ENCODE measurements at places on chromosomes 16 and 17.

GRCh38 chr17:36127911-36128310 lies 24.3 kb downstream of the CCL4 start:
- no peak for DNase-seq

DNA sequence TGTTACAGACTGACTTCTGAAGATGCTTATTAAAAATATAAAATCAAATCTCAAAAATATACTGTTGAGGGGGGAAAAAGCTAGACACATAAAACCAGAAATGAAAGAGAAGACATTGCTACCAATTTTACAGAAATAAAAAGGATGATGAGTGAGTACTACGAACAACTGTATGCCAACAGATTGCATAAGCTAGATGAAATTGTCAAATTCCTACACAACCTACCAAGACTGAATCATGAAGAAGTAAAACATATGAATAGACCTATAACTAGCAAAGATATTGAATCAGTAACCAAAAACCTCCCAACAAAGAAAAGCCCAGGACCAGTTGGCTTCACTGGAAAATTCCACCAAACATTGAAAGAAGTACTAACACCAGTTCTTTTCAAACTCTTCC lies 3.5 kb upstream of the CAPNS2 start:
- no peak for DNase-seq

GRCh38 chr16:1874854-1875253 lies 2.9 kb upstream of the MEIOB start:
- no peak for DNase-seq

DNA sequence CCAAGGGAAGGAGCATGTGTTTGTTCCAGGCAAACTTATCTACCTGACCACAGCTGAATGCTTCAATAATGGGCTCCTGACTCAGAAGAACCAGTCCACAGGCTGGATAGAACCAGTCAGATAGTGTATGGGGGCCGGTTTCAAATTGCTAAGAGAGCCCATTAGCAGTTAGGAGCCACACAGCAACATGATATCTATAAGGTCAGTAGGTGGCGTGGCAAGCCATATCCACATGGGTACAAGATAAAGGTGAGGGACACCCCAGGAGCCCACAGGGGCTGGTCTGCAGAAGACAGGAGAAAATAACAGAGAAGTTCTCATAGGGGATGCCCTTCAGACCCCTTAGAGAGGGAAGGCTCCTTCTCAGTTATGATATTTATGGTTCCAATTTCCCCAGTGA lies 31.6 kb upstream of the CDRT15 start:
- DNase-seq: no peak

- no peak for DNase-seq
These were observed 1.7 kb downstream of the MAP2K3 start for GRCh38 chr17:21286066-21286770.

GRCh38 chr16:84505249-84506187 lies 1.1 kb upstream of the MEAK7 start:
- DNase-seq: no peak

DNA sequence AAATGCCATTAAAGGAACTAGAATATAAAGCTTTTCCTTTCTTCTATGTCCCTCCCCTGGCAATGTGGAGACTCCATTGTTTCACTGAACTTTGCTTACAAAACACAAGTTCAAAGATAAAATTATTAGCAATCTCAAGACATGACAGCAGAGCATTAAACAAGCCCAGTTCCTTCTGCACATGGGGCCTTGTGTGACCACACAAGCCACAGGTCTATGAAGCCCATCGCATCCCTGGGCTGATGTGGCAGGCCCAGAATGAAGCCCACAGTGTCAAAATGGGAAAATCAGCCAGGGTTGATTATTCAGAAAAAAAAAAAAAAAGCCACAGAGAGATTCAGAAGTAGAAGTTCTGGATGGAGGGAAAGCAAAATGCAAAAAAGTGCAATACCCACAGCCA lies 12.9 kb upstream of the SLC39A11 start:
- DNase-seq: no peak

GRCh38 chr16:35794896-35795295 lies 2335.5 kb downstream of the TP53TG3F start:
- peak; percentile 51 for DNase-seq

DNA sequence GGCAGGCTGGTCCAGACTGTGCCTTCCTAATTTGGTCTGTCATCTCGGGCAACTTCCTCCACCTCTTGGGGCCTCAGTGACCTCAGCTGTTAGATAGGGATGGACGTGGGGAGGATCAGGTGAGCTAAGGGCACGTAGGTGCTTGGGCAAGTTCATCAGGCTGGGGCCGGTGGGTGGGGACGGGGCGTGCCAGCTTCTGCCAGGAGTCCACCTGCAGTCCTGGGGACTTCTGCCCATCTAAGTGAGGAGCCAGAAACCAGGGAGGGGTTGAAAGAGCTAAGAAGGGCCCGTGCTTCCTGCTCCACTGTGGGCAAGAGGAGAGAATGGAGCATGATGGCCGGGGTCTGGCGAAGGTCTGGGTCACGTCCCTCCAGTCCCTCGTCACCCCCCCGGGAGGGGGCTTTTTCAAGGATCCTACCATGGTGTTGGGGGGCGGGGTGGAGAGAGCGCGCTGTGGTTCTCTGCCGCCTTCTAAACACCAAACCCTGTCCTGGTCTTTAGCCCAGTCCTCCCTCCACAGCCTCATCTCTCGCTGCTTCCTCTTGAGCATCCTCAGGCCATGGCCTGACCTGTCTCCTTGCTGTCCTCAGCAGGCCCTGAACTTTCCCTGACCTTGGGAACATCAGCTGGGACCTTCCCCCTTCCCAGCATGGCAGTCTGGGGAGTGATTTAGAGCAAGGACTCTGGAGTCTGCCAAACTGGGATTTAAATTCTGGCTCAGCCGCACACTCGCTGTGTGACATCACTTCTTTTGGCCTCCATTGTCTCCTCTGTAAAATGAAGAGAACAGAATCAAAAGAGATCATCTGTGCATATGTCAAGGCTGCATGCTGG lies 21.6 kb downstream of the SPNS2 start:
- DNase-seq: no peak

- no peak for DNase-seq
These were observed 43.5 kb downstream of the PKD1 start for GRCh38 chr16:2092256-2092620.

DNA sequence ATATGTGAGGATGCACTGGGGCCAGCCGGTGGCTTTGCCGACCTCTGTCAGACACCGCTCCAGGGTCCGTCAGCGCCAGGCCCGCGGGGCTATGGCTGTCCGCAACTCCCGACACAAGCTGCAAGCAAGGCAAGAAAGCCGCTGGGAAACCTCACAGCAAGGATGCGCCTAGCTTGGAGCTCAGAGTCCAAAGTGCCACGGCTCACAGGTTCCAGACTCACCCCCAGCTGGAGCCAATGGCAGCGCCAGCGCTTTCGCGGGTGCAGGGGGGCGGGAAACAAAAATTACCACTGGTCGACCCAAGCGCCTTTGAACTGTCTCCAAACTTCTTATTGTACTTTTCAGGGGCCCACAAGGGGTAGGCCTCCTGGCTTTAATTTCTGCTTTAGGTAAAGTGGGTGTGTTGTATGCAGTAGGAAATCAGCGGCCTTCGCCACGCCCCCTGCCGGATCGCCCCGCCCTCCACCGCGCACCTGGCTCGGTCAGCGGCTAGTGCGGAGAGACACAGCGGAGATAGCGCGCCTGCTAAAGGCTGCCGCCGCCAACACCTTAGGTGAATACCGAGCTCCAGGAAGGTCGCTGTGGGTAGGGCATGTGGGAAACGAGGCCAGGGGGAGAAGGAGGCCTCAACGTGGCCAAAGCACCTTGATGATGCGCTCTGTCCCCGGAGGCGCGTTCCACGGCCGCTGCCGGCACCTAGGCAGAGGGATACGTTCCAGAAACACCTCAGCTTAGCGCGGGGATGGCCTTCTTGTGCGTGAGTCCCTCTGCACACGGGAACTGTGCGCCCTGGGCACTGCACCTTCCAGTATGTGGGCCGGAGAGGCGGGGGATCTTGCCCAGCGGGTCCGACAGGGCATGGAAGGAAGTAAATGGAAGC lies 61.0 kb upstream of the RBL2 start:
- no peak for DNase-seq

DNA sequence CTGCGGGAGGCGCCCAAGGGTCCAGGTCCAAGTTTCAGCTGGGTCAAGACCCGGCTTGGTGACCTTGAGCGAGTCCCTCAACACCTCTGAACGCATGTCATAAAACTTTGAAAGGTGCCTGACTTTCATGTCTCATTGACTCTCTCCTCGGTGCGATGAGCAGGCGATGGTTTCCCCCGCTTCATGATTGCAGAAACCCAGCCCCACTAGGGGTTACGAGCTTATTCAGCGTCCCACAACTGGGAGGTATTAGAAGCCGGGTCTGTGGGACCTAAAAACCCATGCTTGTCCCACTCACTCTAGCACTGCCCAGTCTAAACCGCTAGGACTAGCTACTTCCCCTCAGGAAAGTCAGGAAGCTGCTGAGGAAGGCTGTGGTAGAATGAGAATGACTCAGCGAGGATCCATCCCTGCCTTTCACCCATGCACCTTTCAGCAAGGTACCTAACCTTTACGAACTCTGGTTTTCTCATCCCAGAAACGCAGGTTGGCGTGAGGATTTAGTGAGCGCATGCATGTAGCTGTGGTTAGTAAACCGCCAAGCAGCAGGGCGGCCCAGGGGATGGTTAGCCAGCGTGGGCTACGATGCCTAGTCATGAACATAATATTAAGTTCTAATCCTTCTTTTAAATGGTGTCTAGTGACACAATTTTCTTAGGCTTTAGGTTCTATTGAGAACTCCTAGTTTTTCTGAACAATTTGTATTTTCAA lies 26.2 kb upstream of the RFFL start:
- DNase-seq: no peak

DNA sequence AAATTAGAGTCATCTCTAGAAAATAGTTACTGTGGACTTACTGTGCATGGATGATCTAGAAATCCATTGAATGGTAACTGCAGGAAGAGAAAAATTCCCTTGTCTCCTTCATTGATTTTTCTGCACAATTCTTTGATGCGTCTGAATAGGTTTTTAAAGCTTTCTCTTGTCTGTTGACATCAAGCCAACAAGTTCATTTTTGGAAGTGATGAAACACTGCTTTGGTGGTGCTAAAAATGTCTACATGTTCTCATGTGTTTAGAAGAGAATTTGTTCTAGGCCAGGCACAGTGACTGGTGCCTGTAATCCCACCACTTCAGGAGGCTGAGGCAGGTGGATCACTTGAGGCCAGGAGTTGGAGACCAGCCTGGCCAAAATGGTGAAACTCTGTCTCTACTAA lies 57.1 kb upstream of the AXIN2 start:
- DNase-seq: no peak

DNA sequence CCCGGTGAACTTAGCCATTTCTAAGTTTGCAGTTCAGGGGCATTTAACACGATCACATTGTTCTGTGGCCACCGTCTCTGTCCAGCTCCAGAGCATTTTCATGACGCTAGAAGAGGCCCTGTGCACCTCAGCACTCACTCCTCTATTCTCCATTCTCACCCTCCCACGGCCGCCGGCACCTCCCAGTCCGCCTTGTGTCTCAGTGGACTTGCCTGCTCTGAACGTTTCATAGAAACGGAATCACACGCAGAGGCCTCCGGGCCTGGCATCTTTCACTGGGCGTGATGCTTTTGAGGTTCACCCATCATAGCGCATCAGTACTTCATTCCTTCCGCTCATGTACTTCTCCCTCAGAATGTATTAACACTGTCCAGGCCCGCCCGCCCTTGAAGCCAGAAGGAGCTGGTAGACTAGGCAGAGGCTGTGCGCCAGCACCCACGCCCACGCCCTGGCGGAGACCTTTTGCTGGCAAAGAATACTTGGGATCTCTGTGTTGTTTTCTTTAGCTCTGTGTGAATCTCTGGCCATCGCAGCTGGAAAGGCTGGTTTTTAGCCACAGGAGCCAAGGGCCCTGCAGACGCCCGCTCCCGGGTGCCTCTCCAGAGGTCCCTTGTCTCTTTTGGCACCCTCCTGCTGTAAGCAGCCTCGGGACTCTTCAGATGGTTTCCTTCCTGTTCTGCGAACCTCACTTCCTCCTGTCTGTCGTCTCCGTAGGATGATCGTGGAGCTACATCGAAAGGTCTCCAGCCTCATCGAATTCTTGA lies 23.4 kb upstream of the JPT2 start:
- DNase-seq: no peak

GRCh38 chr17:5706577-5707210 lies 122.4 kb upstream of the NLRP1 start:
- DNase-seq: peak; percentile 66

GRCh38 chr17:78530675-78531074 lies 46.5 kb downstream of the DNAH17 start:
- no peak for DNase-seq

- DNase-seq: no peak
These were observed 23.4 kb downstream of the MYO18A start for GRCh38 chr17:29156781-29157180.

DNA sequence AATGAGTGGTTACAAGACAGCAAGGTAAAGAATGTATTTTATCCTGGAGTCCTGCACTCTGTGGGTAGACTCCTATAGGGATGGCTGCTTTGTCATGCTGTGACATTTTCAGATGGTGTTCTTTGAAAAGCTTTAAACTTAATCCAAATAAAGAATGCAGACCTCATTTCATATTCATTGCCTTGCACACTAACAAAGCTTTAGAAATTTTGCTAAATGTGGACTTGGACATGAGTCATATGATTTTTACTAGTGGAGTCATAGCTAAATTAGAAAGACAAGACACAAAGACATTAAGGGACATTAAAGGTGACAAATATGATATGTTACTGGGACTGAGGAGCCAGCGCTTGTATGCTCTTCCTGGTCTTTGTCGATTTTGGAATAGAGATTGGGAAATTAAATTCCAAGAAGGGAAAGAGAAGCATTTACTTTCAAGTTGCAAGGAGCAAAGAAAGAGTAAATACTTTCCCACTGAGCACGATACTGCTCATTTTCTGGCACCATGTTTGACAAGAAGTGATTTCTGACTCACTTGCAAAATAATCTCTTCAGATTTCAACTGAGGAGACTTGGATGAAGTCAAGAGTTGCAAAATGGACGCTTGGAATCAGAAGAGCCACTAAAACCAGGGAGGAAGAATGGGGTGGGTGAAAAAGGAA lies 152.9 kb upstream of the MYOCD start:
- no peak for DNase-seq

- DNase-seq: no peak
These were observed 2.8 kb downstream of the ATXN1L start for GRCh38 chr16:71848622-71849021.

DNA sequence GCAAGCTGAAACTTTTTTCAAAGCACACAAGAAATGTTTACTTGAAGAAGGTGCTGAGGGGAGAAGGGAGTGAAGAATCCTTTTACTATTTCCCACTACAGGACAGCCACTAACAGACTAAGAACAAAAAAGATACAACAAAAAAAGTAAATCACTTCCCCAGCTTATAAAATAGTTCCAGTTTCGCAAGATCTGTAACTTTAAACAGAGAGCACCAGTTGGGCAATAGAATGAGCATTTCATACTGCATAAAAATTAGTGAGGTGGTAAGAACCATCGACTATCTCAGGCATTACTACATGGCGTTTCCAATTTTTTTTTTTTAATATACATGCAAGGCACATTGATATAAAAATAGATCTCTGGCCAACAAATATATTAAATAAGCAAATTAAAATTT lies 11.1 kb downstream of the CRYBA1 start:
- DNase-seq: no peak

- DNase-seq: no peak
These were observed 1.8 kb downstream of the TMIGD1 start for GRCh38 chr17:30332057-30332542.

- DNase-seq: peak; percentile 4
These were observed 14.7 kb upstream of the FAM83G start for GRCh38 chr17:19019041-19019941.
